Fibroblast of the conjunctiva (primary cell): ENCODE measurements at places on chromosomes 16 and 17.

DNA sequence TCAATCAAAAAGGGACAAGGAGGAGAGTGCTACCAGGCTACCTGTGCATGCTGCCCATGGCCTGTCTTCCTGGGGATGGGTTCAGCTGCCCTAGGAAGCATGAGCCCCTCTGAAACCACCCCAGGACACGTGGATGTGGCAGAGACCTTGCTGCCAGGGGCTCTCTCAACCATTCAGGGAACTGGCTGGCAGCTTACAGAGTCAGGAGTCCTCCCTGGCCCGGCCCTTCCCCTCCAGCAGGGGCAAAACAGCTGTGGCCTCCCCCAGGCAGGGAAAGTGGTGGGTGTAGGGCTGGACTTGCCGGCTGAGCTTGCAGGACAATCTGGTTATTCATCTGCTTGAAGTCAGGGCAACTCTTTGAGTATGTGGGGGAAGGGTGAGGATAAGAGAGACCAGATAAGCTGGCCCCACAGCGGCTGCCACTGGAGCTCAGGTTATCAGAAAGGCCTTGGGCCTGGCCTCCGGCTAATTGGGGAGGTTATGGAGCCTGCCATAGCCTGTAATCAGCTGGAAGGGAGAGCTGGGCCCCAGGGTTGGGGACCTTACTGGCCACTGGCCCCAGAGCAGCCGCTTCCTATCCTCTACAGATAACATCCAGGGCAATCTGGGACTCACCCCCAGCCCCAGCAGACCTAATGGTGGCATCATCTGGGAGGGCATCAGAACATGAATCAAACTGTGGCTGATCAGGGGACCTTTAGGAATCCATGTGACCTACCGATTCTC is 5.6 kb upstream of the TBX2 start:
- DNase-seq: no peak

- no peak for DNase-seq
Measured at GRCh38 chr17:71741836-71742235, 379.0 kb upstream of the SOX9 start.

DNA sequence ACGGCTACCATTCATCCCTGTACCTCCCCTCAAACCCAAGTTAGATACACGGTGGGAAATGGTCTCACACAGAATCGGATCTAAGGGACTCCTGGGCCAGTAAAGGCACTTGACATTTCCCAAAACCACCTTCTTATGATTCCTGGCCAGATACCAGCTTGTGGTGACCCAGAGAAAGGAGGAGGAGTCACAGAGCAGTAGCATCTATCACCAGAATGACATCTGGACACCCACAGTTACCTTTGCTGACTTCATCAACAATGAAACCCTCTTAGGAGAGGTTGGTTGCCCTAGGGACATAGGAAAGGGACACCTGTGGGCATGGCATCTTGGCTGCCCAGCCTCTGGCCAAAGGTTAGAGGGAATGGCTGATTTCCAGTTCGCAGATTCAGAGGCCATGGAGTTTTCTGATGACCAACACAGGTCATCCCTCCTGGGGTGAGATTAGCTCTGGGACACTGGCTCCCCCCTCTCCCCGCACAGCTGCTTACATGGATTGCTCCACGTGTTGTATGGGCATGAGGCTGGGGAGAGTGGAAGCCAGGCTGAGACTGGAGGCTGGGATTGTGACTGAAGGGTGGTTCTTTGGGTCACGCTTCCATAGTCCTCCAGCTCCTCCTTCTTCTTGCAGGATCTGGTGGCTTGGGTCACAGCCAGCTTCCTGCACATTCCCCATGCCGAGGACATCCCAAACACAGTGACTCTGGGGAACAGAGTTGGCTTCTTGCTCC is 1.4 kb upstream of the AOC3 start:
- DNase-seq: no peak

DNA sequence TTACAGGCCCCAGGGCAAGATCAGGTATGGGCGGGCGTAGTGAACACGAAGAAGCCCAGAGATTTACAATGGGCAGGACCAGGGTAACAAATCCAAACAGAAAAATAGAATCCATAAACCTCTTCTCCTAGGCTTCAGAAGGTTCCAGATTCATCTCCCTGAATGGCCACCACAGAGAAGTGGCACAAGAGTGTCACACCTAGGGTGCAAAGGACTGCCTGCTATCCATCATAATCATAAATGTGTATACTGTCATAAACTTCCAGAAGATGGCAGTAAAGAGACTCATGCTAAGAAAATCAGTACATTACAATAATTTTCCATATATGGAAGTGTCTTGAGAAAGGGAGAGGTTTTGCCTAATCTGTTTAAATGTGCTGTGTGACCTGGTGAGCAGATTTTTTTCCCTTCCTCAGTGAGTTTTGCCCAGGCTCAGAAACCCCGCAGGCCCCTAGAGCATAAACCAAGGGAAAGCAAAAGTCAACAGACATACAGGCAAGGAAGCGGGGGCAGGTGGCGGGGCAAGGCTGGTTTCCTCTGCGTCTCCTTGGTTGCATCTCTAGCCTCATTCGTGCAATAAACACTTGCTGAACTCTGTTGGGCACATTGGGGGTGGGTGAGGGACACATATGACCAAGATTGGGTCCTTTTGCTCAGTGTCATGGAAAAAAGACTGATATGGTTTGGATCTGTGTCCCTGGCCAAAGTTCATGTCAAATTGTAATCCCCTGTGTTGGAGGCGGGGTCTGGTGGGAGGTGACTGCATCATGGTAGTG is 92.0 kb upstream of the CDH5 start:
- DNase-seq: peak; percentile 27

DNA sequence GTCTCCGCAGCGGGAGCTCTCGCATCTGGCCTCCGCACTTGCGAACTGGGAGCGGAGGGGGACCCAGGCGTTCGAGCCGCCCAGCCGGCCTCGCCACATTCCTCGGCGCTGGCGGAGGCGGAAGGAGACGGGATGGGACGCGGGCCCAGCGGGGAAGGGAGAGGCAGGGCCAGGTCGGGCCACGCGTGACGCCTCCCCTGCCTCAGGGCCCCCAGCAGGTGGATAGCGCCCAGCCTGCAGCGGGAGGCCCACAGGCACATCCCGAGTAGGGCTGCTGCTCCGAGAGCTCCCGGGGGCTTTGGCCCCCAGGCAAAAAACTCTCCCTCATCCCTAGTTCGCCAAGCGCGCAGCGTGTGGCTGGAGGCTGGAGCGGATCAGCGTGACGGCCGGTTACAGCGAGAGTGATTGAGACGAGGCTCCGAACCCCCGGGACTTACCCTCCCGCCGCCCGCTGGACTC is 800 bp downstream of the PLEKHH3 start:
- DNase-seq: no peak

DNA sequence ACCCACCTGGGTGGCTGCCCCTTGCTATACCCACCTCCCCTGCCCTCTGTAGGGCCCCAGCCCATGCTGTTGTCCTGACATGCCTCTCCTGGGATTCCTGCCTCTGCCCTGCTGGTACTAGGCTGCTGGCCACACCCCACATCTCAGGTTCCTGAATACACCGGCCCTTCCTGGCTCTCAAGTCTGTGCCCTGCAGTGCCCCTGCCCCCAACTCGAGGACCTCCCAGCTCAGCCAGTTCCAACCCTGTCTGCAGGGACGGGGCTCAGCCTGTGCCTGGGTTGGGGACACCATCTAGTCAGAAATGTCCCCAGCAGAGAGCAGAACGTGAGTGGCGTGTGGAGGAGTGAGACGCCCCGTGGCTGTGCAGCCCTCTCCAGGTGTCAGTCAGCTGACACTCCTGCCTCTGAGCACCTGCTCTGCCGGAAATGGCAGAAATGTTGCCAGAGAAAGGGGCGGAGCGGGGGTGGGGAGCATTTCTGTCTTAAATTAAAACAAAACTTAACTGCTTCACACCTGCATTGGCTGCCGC is 28.7 kb downstream of the ACSF3 start:
- DNase-seq: no peak

GRCh38 chr16:50257876-50258275 is 8.5 kb upstream of the ADCY7 start:
- no peak for DNase-seq

GRCh38 chr16:82963653-82964052 is 336.9 kb downstream of the CDH13 start:
- DNase-seq: no peak

DNA sequence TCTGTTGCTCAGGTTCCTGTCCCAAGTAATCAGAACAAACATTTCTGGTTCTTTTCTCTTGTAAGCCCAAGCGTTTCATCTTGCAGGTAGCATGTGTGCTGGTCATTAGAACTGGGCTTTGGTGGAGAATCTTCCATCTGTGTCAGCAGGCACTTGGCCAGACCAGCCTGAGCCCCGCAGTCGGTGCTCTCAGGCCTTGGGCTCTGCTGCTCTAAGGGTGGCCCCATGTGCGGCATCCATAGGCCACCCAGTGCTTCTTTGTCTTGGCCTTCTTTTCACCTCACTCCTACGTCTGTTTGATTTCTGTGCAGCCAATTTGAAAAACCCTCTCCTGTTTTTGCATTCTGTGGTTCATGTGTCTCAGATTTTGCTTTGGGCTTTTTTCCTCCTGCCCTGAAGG is 51.6 kb downstream of the PLD6 start:
- DNase-seq: no peak

DNA sequence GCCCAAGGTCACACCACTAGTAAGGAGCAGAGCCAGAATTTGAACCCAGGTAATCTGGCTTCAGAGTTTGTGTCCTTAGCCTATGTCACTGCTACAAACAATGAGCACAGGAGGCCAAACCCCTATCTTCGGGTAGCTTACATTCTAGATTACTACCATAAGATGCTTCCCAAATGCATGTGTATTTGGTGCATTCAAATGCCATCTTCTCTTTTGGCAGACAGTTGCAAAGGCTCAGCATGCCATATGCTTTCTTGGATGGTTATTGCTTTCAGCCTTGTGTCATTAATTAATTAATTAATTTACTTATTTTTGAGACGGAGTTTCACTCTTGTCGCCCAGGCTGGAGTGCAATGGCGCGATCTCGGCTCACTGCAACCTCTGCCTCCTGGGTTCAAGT is 80.7 kb downstream of the DNAH3 start:
- no peak for DNase-seq
